Chondrocyte (in vitro differentiated cells): ENCODE measurements at places on chromosomes 12 and 14. TPM values are rescaled to one million over a fixed set of nuclear protein-coding genes. Genes with fewer than 3 reads are reported as not detected.

The ADAMTS20 gene
- 0.18 to 0.22 TPM in 2 of 3 replicates, not detected in the other for total RNA-seq

The CLEC2A gene
- total RNA-seq = 0.62 to 0.67 TPM in 2 of 3 replicates, not detected in the other

The TGFB3 gene
- total RNA-seq = 200 to 223 TPM (median 222 TPM) in 3 replicates

DNA sequence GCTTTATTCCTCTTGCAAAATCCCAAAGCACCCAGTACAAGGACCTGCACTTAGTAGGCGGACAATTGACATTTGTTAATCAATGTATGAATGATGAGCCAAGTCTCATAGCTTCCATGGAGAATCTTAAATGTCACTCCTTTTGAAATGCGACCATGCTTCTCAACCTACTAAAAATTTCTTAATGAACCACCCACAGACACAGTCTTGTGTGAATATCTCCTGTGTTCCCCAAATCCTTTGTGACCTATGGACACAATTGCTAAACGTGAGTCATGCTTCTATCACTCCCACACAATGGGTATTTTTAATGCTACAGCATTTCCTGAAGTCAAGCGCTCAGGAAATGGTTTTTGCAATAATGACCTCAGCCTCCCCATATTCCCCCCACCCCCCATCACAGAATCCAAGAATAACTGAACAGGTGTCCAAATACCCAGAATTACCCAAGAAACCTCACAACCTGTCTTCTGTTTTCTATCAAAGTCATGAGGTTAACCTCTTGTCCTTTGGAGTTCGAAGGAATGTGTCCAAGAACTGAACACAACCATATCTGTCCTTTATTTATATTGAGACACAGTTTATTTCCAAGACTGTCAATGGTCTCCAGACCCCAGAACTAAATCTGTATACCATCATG is 163.6 kb upstream of the PLEKHG7 start:
- DNase-seq = no peak
- H3K4me1 ChIP-seq = peaks cover 19% of the 10 kb centered on the region
- no peak overlapping the region for H3K27ac ChIP-seq
- no peak overlapping the region for H3K4me3 ChIP-seq
- no peaks in the 10 kb centered on the region for H3K27me3 ChIP-seq
- peaks cover 2% of the 10 kb centered on the region for H3K36me3 ChIP-seq

- H3K4me1 ChIP-seq = peaks cover 46% of the 10 kb centered on the region
Measured at GRCh38 chr14:80637756-80638619, 303.6 kb downstream of the CEP128 start.

DNA sequence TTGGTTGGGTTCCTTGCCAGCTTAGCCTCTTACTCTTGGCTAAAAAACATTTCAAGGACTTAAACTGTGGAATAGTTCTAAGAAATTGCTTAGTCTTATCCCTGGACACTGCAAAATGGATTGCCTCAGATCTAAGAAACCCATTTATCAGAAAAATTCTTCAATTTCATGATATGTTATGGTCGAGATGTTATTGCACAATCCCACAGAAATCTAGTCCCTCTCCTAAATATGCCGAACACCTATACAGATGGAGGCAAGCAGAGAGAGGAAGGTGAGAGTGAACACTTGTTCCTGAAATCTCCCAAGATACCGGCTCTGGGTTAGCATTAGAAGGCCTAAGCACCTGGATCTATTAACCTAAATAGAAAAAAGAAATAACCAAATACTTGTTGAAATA is 267.2 kb downstream of the PAWR start:
- peak overlapping the region; percentile 29 for H3K27ac ChIP-seq
- no peaks in the 10 kb centered on the region for H3K27me3 ChIP-seq
- peaks cover 80% of the 10 kb centered on the region for H3K4me1 ChIP-seq

GRCh38 chr12:124519746-124520145 is 47.7 kb downstream of the NCOR2 start:
- no peaks in the 10 kb centered on the region for H3K27me3 ChIP-seq
- peaks cover 1% of the 10 kb centered on the region for H3K36me3 ChIP-seq
- H3K4me3 ChIP-seq = no peak overlapping the region
- H3K27ac ChIP-seq = peak overlapping the region; percentile 100
- H3K4me1 ChIP-seq = peaks cover 77% of the 10 kb centered on the region

DNA sequence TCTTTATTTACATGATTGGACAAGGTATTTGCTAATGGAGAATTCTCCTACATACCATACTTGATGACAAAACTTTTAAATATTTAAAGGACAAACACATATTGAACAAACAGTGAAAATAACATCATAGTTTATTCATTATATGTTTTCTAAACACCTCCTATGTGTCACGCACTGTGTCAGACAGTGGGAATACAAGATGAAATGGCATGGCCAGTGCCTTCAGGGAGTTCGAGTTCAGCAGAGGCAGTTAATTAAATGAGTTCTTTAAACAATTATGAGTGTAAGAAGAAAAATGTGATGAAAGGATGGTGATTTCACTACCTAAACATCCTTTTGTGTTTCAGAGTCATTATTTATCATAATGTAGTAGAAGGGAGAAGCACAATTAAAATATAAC is 159.8 kb downstream of the KCNH5 start:
- no peak for DNase-seq
- H3K4me3 ChIP-seq = no peak overlapping the region
- H3K27ac ChIP-seq = no peak overlapping the region

- no peak for DNase-seq
- peaks cover 55% of the 10 kb centered on the region for H3K4me1 ChIP-seq
- no peak overlapping the region for H3K4me3 ChIP-seq
- H3K36me3 ChIP-seq = peaks cover 2% of the 10 kb centered on the region
- H3K27me3 ChIP-seq = no peaks in the 10 kb centered on the region
- H3K27ac ChIP-seq = peak overlapping the region; percentile 15
Measured at GRCh38 chr12:54328595-54329337, 3.8 kb downstream of the COPZ1 start.

GRCh38 chr12:116490471-116490870 is 68.7 kb upstream of the MAP1LC3B2 start:
- H3K4me3 ChIP-seq = no peak overlapping the region
- H3K27ac ChIP-seq = no peak overlapping the region
- no peaks in the 10 kb centered on the region for H3K27me3 ChIP-seq
- H3K4me1 ChIP-seq = peaks cover 23% of the 10 kb centered on the region
- DNase-seq = no peak

DNA sequence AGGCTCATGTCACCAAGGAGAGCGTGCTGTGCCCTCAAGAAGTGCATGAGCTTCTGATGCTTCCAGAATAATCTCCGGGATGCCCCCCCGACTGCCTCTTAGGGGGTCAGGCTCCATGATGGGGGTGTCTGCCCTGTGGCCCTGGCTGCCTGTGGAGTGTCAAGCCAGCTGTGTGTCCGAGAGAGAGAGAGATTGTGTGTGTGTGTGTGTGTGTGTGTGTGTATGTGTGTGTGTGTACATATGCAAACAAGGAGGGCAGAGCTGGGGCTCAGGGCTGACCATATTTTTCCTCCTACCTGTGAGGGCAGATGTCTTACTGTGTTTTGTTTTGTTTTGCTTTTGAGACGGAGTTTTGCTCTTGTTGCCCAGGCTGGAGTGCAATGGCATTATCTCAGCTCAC is 5.6 kb upstream of the ALDH2 start:
- no peak overlapping the region for H3K4me3 ChIP-seq
- peaks cover 17% of the 10 kb centered on the region for H3K4me1 ChIP-seq
- H3K27me3 ChIP-seq = no peaks in the 10 kb centered on the region
- no peak overlapping the region for H3K27ac ChIP-seq
- DNase-seq = no peak
- no peaks in the 10 kb centered on the region for H3K36me3 ChIP-seq

DNA sequence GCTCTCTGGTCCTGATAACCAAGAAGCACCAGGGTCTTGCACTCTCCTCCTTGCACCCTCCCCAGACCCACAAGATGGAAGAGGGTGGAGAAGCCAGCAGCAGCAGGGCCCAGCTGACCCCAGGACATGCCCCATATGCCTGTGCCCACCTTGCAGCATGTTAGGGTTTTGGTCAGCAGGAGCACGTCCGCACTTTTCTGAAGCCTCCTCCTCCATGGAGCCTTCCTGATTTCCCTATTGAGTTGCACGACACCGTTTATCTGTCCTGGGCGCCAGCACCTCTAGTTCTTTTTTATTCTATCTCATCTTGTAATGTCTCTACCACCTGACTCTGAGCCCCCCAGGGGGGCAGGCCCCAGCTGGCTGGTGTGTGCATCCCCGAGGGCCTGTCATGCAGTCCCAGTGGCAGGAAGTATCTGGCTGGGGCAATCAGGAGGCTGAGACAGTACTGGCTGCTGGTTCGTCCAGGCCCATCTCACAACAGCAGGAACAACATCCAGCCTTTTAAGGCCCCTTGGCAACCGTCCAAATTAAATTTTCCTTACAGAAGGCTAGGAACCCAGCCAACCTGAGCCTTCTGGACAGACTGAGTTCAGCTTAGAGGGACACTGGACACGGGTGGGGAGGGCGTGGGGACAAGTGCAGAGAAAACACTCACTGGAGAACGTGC is 39.6 kb downstream of the CCDC85C start:
- no peaks in the 10 kb centered on the region for H3K27me3 ChIP-seq
- peaks cover 51% of the 10 kb centered on the region for H3K4me1 ChIP-seq
- H3K4me3 ChIP-seq = peak overlapping the region; percentile 16
- DNase-seq = no peak

DNA sequence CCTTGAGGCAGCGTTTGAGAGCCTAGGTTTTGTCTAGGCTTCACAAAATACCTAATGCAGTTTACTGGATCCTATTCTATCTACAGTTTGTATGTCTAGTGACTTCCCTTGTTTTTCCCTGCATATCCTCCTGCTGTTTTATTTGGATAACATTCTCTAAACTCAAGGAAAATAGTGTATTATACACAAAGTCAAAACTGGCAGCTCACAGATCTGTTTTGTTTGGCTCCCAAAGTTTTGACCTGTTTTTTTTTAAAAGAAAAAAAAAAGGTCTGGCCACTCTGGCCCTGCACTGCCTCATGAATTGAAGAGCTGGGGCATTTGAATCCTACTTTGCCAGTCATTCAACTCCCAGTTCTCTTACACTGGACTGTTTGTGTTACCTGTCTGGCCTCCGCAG is 155.3 kb downstream of the KICS2 start:
- H3K27me3 ChIP-seq = no peaks in the 10 kb centered on the region
- H3K27ac ChIP-seq = no peak overlapping the region
- no peak for DNase-seq
- H3K4me1 ChIP-seq = peaks cover 12% of the 10 kb centered on the region
- H3K36me3 ChIP-seq = peaks cover 10% of the 10 kb centered on the region

GRCh38 chr14:31418440-31418839 is 1.9 kb downstream of the HEATR5A start:
- peaks cover 3% of the 10 kb centered on the region for H3K36me3 ChIP-seq
- DNase-seq = no peak
- H3K27me3 ChIP-seq = no peaks in the 10 kb centered on the region
- peaks cover 49% of the 10 kb centered on the region for H3K4me1 ChIP-seq
- peak overlapping the region; percentile 47 for H3K4me3 ChIP-seq

GRCh38 chr14:92309968-92310530 is 12.9 kb upstream of the SLC24A4 start:
- no peaks in the 10 kb centered on the region for H3K36me3 ChIP-seq
- no peak overlapping the region for H3K4me3 ChIP-seq
- H3K27me3 ChIP-seq = peaks cover 10% of the 10 kb centered on the region
- no peak for DNase-seq
- peaks cover 3% of the 10 kb centered on the region for H3K4me1 ChIP-seq

GRCh38 chr12:89648211-89648930 is 60.3 kb downstream of the ATP2B1 start:
- no peaks in the 10 kb centered on the region for H3K4me1 ChIP-seq
- H3K27ac ChIP-seq = peak overlapping the region; percentile 19
- no peak overlapping the region for H3K4me3 ChIP-seq
- no peak for DNase-seq
- peaks cover 6% of the 10 kb centered on the region for H3K36me3 ChIP-seq

GRCh38 chr12:9872162-9872561 is 3.0 kb upstream of the CLEC2B start:
- H3K27ac ChIP-seq = peak overlapping the region; percentile 45
- peaks cover 24% of the 10 kb centered on the region for H3K4me1 ChIP-seq
- no peaks in the 10 kb centered on the region for H3K36me3 ChIP-seq
- no peak for DNase-seq

DNA sequence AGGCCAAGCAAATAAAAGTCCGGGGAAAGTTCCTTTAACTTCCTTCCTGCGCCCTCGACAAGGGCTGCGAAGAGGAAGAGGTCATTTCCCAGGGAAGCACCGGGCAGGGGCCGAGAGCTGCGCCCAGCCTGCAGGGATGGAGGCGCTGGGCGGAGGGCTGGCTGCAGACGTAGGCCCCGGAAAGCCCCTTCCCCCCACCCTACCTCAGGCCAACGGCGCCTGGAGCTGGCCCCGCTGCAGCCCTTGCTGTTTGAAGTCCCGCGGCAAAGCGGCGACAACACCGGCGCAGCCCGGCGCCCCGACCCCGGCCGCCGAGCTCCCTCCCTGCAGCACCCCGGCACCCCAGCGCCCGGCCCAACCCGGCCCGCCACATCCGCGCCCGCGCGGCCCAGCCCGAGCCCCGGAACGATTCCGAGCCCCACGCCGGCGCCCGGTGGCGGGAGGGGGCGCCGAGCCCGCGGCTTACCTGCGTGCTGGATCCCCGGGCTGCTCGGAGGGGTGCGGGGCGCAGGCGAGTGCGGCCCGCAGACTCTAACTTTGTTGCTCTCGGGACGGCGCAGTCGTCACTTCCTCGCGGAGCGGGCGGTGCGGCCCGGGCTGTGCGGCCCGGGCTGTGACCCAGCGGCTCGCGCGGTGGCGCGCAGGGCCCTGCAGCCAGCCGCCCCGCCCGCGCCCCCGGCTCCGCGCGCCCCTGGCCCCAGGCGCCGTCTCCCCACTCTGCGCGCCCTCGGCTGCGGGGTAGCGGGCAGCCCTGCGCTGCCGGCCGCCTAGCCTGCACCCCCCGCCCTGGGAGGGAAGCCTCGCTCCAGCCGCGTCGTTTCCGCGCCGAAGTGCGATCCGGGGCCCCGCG is 64.8 kb upstream of the PTGR2 start:
- peak overlapping the region; percentile 97 for H3K27ac ChIP-seq
- H3K27me3 ChIP-seq = no peaks in the 10 kb centered on the region
- peak overlapping the region; percentile 83 for H3K4me3 ChIP-seq
- no peaks in the 10 kb centered on the region for H3K36me3 ChIP-seq
- H3K4me1 ChIP-seq = peaks cover 82% of the 10 kb centered on the region

- H3K27ac ChIP-seq = peak overlapping the region; percentile 94
- H3K27me3 ChIP-seq = no peaks in the 10 kb centered on the region
- peaks cover 4% of the 10 kb centered on the region for H3K36me3 ChIP-seq
- DNase-seq = no peak
Measured at GRCh38 chr12:15787778-15788177, 1.4 kb downstream of the EPS8 start.

DNA sequence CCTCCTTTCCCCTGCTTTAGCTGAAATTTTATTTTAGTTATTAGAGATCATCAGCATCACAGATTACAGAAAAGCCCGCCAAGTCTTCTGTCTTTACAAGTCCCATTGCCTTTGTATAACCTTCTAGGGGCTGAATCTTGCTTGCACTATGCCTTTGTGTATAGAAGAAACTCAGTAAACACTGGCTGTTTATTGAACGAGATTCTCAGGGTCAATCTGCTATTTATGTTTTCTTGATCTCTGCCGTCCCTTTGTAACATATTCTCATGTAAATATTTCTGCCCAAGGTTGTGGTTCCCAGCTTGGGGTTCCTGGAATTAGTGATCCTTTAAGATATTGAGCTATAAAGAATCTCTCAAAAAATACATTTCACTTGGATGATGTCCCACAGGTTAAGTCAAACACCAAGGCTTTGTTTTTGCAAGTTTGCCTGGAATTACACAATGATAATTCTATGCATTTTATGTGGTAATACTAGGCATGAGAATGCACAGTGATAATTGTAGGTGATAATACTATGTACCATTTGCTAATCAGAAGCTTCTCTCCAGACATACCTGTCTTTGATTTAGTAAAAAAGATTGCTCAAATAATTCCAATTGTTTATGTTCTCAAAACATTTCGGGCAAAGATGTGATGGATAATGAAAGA is 40.6 kb upstream of the FGF6 start:
- no peak overlapping the region for H3K4me3 ChIP-seq
- H3K27me3 ChIP-seq = no peaks in the 10 kb centered on the region
- peaks cover 18% of the 10 kb centered on the region for H3K36me3 ChIP-seq

- H3K27ac ChIP-seq = peak overlapping the region; percentile 74
- DNase-seq = no peak
- no peaks in the 10 kb centered on the region for H3K27me3 ChIP-seq
- no peaks in the 10 kb centered on the region for H3K36me3 ChIP-seq
- H3K4me3 ChIP-seq = no peak overlapping the region
Measured at GRCh38 chr14:74574706-74575105, 37.3 kb downstream of the LTBP2 start.
